Cerebellar cortex (tissue), 1 donor: ENCODE measurements at places on chromosomes 3 and 15.

GRCh38 chr3:155560135-155560534, 184.7 kb downstream of the PLCH1 start:
- no peak for DNase-seq

- DNase-seq = peak; percentile 4
These were observed 195.4 kb downstream of the RAP2B start for GRCh38 chr3:153357436-153357835.

- no peak for DNase-seq
These were observed 239.9 kb upstream of the TTC14 start for GRCh38 chr3:180362081-180362480.

GRCh38 chr3:126580746-126581145, 22.0 kb upstream of the C3orf22 start:
- DNase-seq = no peak

GRCh38 chr3:137202941-137203340, 245.2 kb downstream of the IL20RB start:
- DNase-seq = no peak

- DNase-seq = no peak
These were observed 767.7 kb upstream of the LMCD1 start for GRCh38 chr3:7733933-7734332.

GRCh38 chr3:20344400-20344959, 158.5 kb upstream of the SGO1 start:
- DNase-seq = no peak

GRCh38 chr15:84631706-84632272, 22.3 kb downstream of the WDR73 start:
- no peak for DNase-seq

DNA sequence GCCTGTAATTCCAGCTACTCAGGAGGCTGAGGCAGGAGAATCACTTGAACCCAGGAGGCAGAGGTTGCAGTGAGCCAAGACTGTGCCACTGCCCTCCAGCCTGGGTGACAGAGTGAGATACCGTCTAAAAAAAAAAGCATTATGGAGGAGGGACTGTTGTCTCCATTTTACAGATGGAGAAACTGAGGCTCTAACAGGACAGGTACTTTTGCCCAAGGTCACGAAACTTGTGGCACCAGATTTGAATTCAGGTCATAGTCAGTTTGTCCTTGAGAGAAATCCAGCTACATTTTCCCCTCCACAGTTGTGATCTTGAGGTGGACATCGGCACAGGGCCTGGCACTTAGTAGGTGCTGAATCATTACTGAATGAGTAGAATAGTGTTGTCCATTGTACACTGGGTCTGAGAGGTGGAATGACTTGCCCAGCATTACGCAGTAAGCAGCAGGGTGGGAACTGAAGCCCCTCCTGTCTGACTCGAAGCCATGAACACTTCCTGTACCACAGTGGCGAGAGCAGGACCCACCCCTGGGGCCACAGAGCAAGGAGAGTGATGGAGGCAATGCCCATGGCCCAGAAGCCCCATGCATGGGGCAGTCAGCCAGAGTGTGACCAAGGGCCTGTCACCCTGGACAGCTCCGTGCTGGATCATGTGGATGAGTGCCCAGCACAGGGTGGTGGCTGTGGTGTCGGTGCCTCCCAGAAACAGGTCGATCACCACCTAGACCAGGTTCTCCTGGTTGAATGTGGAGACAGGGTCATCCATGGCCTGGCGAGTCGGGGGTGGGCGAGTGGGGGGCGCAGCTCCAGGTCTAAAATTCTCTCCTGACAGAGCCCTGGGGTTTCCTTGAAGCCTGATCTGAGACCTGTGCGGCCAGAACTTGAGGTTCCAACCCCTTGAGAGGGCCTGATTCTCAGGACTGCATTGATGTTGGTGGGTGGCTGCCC, 20.4 kb upstream of the PARL start:
- DNase-seq = no peak
